ENCODE measurements at places on chromosomes 2 and 18. TPM values are rescaled to one million over a fixed set of nuclear protein-coding genes. Genes with fewer than 3 reads are reported as not detected.

- DNase-seq: no peak
These were observed 171.4 kb downstream of the FSHR start for GRCh38 chr2:48982887-48983435.

DNA sequence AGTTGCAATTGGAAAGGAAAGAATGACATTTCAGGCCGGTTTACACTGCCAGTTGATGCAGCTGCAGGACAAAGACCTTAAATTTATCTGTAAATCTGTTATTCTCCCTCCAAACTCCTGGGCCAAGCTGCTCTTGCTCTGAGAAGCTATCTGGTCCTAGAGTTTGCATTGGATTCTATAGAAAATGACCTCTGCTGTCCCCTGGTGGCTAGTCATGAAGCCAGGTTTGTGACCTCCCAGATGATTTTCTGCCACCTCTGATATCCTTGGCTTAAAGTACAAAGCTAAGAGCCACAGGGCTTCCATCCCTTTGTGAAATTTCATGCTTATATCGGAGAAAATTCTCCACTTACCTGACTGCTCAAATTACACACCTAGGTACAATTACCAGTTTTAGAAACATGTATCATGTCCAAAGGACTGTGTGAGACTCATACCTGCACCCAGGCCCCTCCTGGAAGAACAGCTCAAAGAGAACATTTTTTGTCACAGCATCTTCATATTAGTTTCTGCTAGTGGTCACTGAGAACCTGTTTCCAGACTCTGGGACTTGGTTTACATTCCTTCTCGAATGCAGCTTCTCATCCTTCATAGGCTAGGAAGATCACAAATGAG is 28.9 kb upstream of the IER3IP1 start:
- peak; percentile 49 for DNase-seq

- no peak for DNase-seq
These were observed 279.7 kb upstream of the FIGN start for GRCh38 chr2:164015328-164016123.

DNA sequence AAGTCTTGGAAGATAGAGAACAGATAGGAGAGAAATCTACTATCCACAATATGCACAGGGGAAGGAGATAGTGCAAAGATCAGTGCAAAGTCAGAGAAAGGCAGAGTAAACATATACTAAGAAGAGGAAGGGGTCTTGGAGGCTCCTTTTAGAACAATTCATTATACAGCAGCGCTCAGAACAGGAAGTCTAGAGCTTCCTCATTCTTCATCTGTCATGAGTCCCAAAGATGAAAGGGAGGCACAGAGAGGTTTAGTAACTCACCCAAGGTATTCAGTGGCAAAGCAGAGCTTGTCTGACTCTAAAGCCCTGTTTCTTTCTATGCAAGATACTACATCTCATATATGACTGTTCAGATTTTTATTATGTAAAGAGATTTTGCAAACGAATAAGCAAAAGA is 1.4 kb downstream of the SP110 start:
- DNase-seq: peak; percentile 46

DNA sequence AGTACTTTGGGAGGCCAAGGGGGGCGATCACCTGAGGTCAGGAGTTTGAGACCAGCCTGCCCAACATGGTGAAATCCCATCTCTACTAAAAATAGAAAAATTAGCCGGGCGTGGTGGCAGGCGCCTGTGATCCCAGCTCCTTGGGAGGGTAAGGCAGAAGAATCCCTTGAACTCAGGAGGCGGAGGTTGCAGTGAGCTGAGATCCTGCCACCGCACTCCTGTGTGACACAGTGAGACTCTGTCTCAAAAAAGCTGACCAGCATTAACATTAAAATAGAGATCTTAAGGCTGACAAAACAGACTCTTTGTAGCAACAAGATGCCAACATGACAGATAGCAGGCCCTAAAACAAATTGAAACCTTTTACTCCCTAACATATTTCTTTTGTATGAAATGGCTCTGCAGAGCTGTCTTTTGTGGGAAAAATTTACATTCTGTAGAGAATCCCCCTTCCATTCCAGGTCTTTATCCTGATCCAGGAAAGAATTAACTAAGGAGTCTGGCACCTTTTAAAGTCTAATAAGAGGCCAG is 213.9 kb downstream of the RAB3GAP1 start:
- DNase-seq: no peak

DNA sequence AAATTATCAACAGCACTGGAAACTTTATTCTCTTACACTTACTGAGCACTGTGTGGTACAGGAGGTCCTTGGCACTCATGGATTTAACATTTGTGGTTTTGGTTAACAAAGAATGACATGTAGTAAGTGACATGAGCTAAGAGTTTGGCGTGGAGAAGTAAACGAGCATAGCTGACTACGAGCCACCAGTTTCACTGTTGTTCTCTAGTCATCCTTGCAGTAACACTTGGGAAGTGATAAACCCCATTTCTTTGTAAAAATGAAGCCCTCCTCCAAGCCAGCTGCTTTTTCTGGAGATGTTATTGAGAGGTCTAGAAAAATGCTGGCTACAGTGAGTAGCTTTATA is 32.7 kb downstream of the QPCT start:
- no peak for DNase-seq

DNA sequence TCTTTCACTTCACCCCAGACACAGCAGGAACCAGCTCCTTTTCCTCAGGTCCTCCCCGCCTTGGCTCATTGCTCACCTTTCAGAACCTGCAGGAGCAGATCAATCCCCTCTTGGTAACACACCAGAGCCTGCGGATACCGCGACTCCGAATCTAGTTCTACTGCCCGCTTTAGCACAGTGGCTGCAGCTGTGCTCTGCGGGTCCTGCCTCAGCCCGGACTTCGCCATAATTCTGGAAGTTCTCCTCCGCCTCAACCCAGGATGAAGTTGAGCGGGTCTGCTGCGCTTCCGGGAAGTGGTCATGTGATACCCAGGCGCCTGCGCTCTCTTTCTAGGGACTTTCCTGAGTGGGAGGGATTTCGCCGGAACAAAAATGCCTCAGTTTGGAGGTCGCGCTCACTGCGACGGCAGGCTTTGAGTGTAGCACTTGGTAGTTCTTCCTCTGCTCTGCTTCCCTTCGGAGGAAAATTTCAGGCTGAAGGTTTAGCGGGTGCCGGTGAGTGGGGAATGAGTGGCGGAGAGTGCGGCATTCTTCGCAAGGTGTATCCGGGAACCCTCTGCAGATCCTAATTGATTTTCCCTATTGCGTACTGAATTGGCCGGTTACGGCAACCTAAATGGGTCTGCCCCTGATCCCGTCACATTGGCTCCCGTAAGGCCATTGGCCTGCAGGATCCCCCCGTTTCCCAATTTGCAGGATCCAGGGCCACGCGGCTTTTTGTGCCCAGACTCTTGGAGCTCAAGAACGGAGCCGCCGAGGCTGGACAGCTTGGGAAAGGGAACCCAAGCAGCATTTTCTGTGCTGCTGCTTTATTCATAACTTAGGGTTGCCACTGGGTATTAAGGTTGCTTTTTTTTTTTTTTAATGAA is at the start of the genes MITD1 and MRPL30:
MITD1 (minus strand) TSS at position 304 of the 869 bp plus-strand sequence; CDS start at position 227, 77 bp downstream.
MRPL30 (plus strand) TSS at position 430 of the 869 bp plus-strand sequence. CDS start 5,020 bp downstream, outside the sequence.
- peak; percentile 72 for DNase-seq

DNA sequence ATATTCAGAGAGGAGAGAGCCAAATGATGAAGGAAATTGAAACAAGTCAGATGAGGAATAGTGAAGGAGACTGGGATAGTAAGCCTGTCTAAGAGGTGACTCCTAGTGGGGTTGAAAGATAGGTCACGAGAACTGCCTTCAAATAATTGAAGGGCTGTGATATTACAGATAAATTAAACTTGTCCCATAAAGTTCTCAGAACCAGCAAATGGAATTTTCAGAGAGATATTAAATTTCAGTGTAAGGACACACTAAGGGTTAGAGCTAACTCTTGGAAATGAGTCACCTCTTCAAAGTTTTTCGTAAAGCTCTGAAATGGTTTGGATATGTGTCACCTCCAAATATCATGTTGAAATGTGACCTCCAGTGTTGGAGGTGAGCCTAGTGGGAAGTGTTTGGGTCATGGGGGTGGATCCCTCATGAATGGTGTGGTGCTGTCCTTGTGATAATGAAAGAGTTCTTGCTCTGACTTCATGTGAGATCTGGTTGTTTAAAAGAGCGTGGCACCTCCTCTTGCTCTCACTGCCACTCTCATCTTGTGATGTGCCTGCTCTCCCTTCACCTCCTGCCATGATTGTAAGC is 87.3 kb downstream of the BABAM2 start:
- DNase-seq: no peak

DNA sequence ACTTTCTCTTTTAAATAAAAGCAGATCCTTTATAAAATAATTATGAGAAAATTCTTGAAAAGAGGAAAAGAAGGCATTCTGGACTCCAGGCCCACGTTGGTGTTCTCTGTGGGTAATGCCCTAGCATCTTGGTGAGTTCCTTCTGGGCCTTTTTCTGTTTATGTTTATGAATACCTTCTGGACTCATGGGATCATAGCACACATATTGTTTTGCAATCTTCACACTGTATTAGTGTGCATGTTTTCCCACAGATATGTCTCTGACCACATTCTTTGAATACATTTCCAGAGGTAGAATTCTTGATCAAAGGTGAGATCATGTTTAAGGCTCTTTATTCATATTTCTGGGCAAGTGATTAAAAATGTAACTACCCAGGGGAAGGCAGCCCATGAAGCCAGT is 15.9 kb downstream of the GLI2 start:
- no peak for DNase-seq

- no peak for DNase-seq
These were observed 175.0 kb upstream of the PARD3B start for GRCh38 chr2:204370172-204370718.

SIX3 gene
- total RNA-seq: not detected

FBXO15 gene
- 1.1 TPM for total RNA-seq

LRRTM1 gene
- total RNA-seq: not detected

HTR2B gene
- not detected for total RNA-seq

GALR1 gene
- total RNA-seq: not detected

CLK1 gene
- total RNA-seq: 134 TPM

Data from naive thymus-derived CD4-positive, alpha-beta T cell (primary cell).